ENCODE measurements at places on chromosomes 12 and 14.

DNA sequence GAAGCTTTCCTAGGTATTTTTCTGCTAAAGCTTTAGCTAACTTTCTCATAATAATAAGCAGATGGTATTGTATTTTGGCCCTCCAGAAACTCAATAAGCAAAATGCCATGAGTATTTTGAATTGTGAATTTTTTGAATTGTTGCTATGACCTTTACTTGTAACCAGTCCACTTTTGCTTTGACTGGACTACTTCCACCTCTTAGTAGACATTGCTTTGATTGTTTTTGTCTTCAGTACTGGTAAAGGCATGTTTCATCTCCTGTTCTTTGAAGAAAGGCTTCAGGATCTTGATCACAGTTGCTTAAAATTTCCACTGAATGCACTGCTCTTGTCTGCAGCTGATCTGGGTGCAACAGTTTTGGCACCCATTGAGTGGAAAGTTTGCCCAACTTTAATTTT, 102.3 kb downstream of the TRMT5 start:
- peaks cover 15% of the 10 kb centered on the region for H3K36me3 ChIP-seq
- no peaks in the 10 kb centered on the region for H3K27me3 ChIP-seq
- no peak overlapping the region for H3K4me3 ChIP-seq
- H3K4me1 ChIP-seq, result no peaks in the 10 kb centered on the region
- no peak overlapping the region for H3K27ac ChIP-seq

- peaks cover 16% of the 10 kb centered on the region for H3K36me3 ChIP-seq
- peak overlapping the region; percentile 64 for H3K27ac ChIP-seq
- H3K4me1 ChIP-seq, result peaks cover 20% of the 10 kb centered on the region
- no peaks in the 10 kb centered on the region for H3K27me3 ChIP-seq
- peak; percentile 89 for DNase-seq
- H3K4me3 ChIP-seq, result peak overlapping the region; percentile 20
These were observed 9.3 kb downstream of the PGF start for GRCh38 chr14:74945852-74946658.

DNA sequence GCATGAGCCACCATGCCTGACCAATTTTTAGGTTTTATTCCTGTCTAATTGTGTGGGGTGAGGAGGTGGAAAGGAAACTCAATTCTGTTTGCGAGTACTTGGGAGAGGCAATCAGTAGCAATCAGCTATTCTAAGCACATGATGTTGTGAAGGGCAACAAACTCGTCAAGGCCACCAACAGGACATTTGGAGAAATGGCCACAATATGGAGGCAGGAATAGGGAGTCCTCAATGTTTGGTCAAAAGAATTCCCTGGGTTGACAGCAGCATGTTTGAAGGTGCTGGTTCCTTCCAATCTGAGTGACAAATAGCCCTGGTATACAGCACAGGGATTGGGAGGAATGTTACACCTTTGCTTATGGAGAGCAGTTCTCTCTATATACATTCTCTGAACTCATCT, 32.7 kb upstream of the USP44 start:
- H3K36me3 ChIP-seq, result no peaks in the 10 kb centered on the region
- no peak for DNase-seq
- H3K27me3 ChIP-seq, result no peaks in the 10 kb centered on the region
- no peaks in the 10 kb centered on the region for H3K4me1 ChIP-seq
- no peak overlapping the region for H3K4me3 ChIP-seq

DNA sequence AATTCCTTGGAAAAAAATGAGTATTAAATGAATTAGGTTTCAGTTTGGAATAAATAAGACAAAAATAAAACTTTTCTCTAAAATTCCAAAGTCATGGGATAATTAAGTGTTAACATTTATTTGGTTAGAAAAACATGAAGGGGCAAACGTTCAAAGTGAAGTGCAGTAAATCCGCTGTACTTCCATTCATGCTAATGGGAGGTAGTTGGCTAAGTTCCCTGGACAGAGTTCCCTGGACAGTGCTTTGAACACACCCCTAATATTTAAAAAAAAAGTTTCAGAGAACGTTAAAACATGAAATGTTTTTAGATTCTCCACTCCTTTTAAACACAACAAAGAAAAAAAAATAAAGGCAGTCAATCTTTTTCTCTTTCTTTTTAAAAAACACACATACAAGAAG, 16.3 kb downstream of the ALX1 start:
- H3K4me3 ChIP-seq, result no peak overlapping the region
- H3K4me1 ChIP-seq, result no peaks in the 10 kb centered on the region
- H3K27me3 ChIP-seq, result no peaks in the 10 kb centered on the region
- no peaks in the 10 kb centered on the region for H3K36me3 ChIP-seq

- H3K27ac ChIP-seq, result no peak overlapping the region
- no peak for DNase-seq
- H3K4me3 ChIP-seq, result no peak overlapping the region
- no peaks in the 10 kb centered on the region for H3K36me3 ChIP-seq
These were observed 2.4 kb upstream of the TBX3 start for GRCh38 chr12:114686426-114686772.

- DNase-seq, result no peak
- H3K4me1 ChIP-seq, result no peaks in the 10 kb centered on the region
- no peak overlapping the region for H3K4me3 ChIP-seq
- no peaks in the 10 kb centered on the region for H3K27me3 ChIP-seq
- H3K36me3 ChIP-seq, result no peaks in the 10 kb centered on the region
These were observed 14.8 kb upstream of the LRRC9 start for GRCh38 chr14:59905188-59905587.

- no peaks in the 10 kb centered on the region for H3K36me3 ChIP-seq
- no peak for DNase-seq
- no peak overlapping the region for H3K4me3 ChIP-seq
- H3K4me1 ChIP-seq, result no peaks in the 10 kb centered on the region
- H3K27ac ChIP-seq, result no peak overlapping the region
These were observed 92.7 kb downstream of the PRICKLE1 start for GRCh38 chr12:42496886-42497285.

- DNase-seq, result peak; percentile 75
- H3K4me3 ChIP-seq, result no peak overlapping the region
- peaks cover 6% of the 10 kb centered on the region for H3K4me1 ChIP-seq
- no peaks in the 10 kb centered on the region for H3K27me3 ChIP-seq
- H3K27ac ChIP-seq, result peak overlapping the region; percentile 53
These were observed 2.3 kb upstream of the CEBPE start for GRCh38 chr14:23121361-23121771.

- no peak overlapping the region for H3K27ac ChIP-seq
- H3K36me3 ChIP-seq, result no peaks in the 10 kb centered on the region
- no peak for DNase-seq
These were observed 469.8 kb downstream of the ZFP36L1 start for GRCh38 chr14:68322940-68323620.

- H3K36me3 ChIP-seq, result no peaks in the 10 kb centered on the region
- no peaks in the 10 kb centered on the region for H3K4me1 ChIP-seq
- no peak for DNase-seq
- no peak overlapping the region for H3K4me3 ChIP-seq
- no peaks in the 10 kb centered on the region for H3K27me3 ChIP-seq
- H3K27ac ChIP-seq, result no peak overlapping the region
These were observed 963.2 kb downstream of the TRHDE start for GRCh38 chr12:73235387-73235786.

- DNase-seq, result no peak
- no peaks in the 10 kb centered on the region for H3K36me3 ChIP-seq
- no peaks in the 10 kb centered on the region for H3K4me1 ChIP-seq
- H3K27me3 ChIP-seq, result no peaks in the 10 kb centered on the region
- no peak overlapping the region for H3K4me3 ChIP-seq
- H3K27ac ChIP-seq, result no peak overlapping the region
These were observed 34.5 kb upstream of the RIC8B start for GRCh38 chr12:106739815-106740530.

DNA sequence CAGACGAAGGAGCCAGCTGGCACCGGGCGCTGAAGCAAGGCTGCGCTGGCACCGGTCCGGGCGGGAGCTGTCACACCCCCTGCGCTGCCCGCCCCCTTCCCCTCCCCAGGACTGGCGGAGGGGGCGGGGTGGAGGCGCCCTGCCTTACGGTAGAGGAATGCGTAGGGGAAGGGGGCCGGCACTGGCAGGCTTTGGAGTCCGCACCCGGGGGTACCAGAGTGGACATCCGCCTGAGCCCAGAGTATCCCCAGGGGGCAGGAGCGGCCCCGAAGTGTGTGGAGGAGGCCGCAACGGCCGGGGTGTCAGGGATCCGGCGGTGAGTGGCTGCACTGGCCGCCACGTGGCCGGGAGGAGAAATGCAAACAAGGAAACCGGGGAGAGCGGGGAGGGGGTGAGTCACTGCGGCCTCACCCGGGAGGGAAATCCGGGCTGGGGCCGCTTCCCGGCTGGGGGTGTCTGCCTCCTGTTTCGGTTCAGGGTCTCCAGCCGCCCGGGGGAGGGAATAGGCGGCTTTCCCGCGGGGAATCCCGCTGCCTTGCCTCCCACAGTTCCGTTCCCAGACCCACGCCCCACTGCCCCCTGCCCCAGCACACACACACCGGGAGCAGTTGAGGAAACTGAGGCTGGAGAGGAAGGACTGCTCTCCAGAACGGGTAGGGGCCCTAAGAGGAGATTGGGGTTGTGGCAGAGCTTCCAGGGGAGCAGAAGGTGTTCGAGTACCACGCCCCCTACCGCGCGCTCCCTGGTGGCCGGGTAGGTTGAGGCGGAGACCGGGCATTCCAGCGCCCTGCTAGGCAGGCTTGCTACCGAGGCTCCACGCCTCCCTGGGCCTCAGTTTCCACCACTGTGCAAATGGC, at the start of gene RAPGEF3:
RAPGEF3 (minus strand) TSS at position 47 of the 857 bp plus-strand sequence. CDS start 324 bp downstream, outside the sequence.
- no peaks in the 10 kb centered on the region for H3K27me3 ChIP-seq
- peaks cover 18% of the 10 kb centered on the region for H3K4me1 ChIP-seq
- peak within 1 kb of the TSS; percentile 87 for H3K27ac ChIP-seq
- peak within 1 kb of the TSS; percentile 80 for H3K4me3 ChIP-seq
- DNase-seq, result peak; percentile 62

DNA sequence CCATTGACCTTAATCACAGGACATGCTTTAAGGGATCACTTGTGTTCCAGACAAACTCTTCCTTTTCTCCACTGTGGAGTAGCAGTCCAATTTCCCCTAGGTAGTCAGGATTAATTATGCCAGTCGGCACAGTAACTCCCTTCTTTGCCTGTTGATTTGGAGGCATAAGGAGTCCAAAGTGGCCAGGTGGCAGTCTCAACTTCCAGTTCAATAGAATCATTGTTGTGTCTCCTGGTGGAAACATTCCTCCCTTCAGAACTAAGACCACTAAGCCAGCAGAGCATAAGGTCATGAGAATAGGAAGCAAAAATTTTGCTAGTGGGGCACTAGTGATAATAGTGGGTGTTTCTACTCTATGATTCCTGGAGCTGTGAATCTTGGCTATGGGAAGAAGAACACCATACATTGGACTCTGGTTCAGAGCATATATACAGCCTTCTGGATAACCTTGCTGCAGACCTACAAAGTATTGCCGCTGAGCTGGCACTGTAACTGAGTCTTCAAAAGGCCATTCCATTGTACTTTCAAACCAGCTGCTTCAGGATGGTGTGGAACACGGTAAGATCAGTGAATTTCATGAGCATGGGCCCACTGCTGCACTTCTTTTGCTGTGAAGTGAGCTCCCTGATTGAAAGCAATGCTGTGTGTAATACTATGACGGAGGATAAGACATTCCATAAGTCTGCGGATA, 147.3 kb upstream of the MAX start:
- no peak overlapping the region for H3K4me3 ChIP-seq
- H3K27ac ChIP-seq, result no peak overlapping the region
- no peaks in the 10 kb centered on the region for H3K36me3 ChIP-seq
- no peaks in the 10 kb centered on the region for H3K4me1 ChIP-seq
- no peaks in the 10 kb centered on the region for H3K27me3 ChIP-seq
- no peak for DNase-seq

- no peak overlapping the region for H3K4me3 ChIP-seq
- no peaks in the 10 kb centered on the region for H3K4me1 ChIP-seq
- no peaks in the 10 kb centered on the region for H3K36me3 ChIP-seq
These were observed 841.1 kb downstream of the NRXN3 start for GRCh38 chr14:79011091-79011919.

DNA sequence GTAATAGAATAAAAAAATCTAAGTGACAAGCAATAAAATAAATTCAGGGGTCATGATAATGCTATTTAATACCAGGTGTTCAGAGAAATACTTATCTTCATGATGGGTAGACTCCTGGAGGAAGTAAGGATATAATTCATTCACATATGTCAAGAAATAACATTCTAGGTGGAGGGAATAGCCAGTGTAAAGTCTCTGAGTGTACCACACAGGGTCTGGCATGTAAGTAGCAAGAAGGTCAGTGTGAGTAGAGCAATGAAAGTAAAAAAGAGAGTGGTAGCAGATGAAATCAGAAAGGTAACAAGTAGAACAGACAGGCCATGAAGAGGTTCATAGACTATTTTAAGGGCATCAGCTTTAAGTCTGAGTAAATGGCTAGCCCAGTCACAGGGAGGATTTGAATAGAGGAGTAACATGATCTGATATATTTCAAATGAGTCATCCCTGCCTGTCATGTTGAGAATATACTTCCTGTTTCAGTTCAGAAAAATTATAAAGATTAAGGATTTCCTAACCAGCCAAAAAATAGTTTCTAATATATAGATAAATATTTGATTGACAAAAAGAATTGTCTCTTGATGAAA, 519.9 kb downstream of the C12orf50 start:
- H3K27me3 ChIP-seq, result no peaks in the 10 kb centered on the region
- H3K4me1 ChIP-seq, result no peaks in the 10 kb centered on the region
- no peak for DNase-seq
- no peaks in the 10 kb centered on the region for H3K36me3 ChIP-seq
- H3K27ac ChIP-seq, result no peak overlapping the region
- no peak overlapping the region for H3K4me3 ChIP-seq

- no peaks in the 10 kb centered on the region for H3K4me1 ChIP-seq
- H3K27me3 ChIP-seq, result no peaks in the 10 kb centered on the region
- H3K27ac ChIP-seq, result no peak overlapping the region
- no peaks in the 10 kb centered on the region for H3K36me3 ChIP-seq
- H3K4me3 ChIP-seq, result no peak overlapping the region
These were observed 405.7 kb downstream of the SOX5 start for GRCh38 chr12:23543767-23544166.

DNA sequence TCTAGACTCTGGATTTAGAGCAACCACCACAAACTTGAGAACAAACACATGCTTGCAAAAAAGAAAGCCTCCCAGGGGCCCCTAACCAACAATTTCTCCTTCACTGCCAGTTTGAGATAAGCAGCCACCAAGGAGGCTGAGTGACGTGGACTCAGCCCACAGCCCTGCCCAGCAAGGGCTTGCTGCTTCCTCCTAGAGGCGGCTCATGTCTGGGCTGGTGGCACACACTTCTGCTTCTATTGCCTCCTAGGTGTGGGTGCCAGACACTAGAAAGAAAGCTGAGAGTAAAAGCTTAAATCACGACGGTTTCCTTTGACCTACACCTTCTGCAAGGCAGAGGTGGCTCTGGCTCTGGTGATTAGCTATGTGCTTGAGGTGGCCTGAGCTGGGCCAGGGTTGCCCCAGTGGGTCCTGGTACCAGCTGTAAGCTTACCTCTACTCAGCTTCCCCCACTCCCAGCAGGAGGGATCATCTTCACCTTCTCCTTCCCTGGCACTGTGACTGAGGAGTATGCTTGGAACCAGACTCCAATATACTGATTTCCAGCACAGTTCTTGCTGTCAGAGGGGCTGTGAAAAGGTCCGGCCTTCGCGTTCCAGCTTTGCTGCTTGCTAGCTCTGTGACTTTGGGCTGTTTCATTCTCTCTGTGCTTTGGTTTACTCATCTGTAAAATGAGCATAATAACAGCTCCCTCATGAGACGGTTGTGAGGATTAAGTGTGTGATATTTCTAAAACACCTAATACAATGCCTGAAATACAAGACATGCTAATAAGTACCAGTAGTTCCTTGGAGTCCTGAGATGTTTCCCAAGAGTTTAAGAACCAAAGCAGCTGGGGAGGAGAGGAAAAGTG, 89.7 kb upstream of the PARP11 start:
- DNase-seq, result no peak
- H3K27me3 ChIP-seq, result peaks cover 2% of the 10 kb centered on the region
- H3K4me3 ChIP-seq, result no peak overlapping the region
- H3K27ac ChIP-seq, result no peak overlapping the region

GRCh38 chr14:74984236-74985027, 18.3 kb upstream of the EIF2B2 start:
- peak overlapping the region; percentile 75 for H3K27ac ChIP-seq
- no peaks in the 10 kb centered on the region for H3K36me3 ChIP-seq
- H3K27me3 ChIP-seq, result no peaks in the 10 kb centered on the region
- peaks cover 44% of the 10 kb centered on the region for H3K4me1 ChIP-seq
